Small intestine (tissue), 16 donors: ENCODE measurements at places on chromosomes 3 and 15.

DNA sequence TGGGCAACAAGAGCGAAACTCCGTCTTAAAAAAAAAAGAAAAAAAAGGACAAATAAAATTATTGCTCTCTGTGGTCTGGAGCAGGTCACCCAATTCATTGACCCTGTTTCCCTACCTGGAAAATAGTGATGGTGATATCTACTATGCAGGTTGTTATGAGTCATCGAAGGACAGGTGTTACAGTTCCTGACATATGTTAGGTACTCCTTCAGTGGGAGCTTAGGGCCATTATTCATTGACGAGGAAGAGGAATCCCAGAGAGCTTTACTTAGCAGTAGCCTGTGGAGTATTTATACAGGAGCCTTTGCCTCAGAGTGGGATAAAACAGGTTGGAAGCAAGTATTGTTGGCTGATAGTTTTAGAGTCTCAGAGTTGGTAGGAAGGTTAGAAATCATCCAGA lies 74.5 kb downstream of the SLC7A14 start:
- DNase-seq, result no peak

GRCh38 chr15:99343208-99343607 lies 91.9 kb downstream of the LRRC28 start:
- DNase-seq, result no peak

- DNase-seq, result no peak
These were observed 77.9 kb downstream of the SERPINI1 start for GRCh38 chr3:167813169-167814123.

GRCh38 chr15:99016680-99017321 lies 9.2 kb upstream of the PGPEP1L start:
- DNase-seq, result no peak

DNA sequence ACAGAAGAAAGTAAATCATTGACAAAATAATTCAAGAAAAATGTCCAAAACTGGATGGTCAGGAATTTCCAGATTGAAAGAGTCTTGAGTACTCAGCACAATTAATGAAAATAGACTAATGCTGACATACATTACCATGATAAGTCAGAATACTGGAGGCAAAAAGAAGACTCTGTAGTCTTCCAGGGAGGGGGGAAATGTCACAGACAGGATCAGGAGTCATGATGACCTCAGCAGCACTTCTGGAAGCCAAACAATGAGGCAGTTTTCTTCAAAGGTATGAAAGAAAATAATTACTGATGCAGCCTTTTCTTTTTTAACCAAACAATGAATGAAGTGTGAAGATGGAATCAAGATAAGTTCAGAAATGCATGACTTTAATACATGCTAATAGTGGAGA lies 30.1 kb upstream of the SLC22A13 start:
- DNase-seq, result no peak

GRCh38 chr3:51719410-51720025 lies 12.7 kb downstream of the GRM2 start:
- no peak for DNase-seq

DNA sequence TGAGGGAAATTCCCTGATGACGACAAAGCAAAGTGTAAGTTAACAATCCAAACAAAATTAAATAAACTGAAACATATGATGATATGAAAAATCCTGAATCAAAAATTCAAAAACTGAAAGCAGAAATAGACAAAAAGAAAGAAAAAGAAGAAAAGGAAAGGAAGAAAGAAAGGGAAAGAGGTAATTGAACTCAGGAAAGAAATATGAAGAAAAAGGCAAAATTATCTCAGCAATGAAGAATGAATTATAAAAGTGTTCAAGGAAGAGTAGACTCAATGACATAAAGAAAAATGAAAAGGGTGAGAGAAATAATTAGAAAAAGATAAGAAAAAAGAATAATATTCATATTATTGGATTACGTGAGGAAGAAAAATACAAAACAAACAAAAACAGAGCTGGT lies 54.9 kb downstream of the HERC1 start:
- DNase-seq, result no peak

DNA sequence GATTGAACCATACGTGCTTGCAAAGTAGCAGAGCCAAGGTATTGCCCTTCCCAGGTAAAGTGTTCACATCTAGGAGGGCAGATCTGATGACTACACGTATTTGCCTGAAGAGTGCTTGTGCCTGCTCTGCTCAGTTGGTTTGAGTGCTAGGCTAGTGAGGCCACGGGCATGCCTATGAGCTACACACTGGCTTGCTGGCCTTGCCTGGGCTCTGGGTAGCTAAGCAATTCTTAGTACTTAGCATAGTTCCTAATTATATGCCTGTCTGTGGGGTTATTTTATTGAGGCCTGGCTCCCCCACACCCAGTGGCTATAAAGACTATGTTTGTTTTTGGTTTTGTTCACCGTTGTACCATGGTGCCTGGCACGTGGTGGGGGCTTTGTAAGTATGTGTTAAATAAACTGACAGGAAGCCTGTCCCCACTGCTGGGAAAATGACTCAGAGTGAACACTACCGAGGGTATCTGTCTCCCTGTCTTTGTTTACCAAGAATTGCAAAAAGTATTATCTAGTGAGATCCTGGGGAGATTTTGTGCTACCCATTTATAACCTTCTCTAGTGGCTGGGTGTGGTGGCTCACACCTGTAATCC lies 72.1 kb upstream of the ETV5 start:
- no peak for DNase-seq

DNA sequence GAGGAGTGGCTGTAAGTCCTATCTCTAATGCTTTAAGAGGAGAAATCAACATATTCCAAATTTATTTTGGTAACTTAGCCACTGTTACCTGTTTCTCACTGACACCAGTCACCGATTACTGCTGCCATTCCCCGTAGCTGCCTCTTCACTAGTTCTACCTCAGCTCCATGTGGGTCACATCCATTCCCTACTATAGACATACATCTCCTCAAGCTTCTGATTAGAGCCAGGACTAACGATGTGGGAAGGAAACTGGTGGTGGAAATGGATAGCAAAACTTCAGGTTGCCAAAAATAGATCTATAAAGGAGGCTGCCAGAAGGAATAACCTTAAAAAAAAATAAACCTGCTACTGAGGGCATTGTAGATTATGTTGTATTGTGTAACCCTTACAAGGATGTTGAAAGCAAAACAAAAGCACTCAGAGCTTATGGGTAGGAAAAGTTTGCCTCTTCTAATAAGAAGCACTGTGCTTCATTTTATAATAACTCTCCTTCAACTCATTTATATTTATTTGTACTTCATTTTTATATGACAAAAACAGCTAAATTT lies 56.0 kb downstream of the KAT2B start:
- no peak for DNase-seq

- DNase-seq, result no peak
These were observed 4.2 kb upstream of the MAGEF1 start for GRCh38 chr3:184715943-184716621.

DNA sequence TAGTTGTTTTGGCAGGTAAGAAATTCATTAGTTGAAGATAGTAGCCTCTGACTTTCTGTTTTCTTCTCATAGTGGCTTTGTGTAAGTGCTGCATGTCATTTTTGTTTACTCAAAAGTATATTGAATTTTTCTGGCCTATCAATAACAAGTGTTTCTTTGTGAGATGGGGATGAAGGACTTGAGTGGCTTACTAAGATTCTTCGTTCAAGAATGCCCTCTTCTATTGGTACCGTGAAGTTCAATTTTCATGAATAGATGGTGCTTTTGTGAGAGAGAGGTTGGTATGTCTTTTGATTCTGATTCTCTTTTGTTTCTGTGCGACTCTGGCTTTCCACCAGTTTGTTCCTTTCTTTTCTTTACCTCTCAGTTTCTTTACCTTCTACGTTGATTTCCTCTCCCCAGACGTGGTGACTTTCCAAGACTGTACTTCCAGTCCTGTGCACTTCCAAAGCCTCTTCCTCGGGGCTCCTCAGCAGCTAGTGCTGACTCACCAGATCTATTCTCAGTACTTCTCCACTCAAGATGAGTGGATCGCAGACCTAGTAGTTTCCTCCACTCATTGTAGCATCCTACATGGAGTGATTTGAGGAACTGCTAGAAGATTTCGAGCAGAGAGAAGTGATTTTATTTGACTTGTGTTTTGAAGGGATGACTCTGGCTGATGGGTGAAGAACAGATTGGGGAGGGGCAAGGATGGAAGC lies 82.0 kb upstream of the EPHB3 start:
- no peak for DNase-seq

DNA sequence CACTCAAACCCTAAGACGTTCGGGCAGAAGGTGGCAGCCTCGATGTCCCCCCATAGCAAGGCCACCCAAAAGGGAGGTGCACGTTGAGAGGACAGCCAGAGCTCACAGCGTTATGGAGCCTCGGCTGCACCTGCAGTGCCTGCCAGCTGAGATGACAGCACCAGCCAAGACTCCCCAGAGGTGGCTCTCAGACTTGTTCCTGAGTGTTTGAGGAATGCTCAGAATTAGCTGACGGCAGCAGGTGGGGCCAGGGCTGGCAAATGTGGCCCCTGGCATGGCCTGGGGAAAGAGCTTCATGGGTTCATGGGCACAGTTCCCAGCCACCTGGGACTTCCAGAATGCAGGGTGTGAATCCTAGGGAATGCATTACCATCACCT lies 177.8 kb downstream of the KLF13 start:
- no peak for DNase-seq

GRCh38 chr3:8329598-8329997 lies 172.0 kb upstream of the LMCD1 start:
- no peak for DNase-seq

- no peak for DNase-seq
These were observed 1159.6 kb upstream of the EPHA6 start for GRCh38 chr3:95654570-95655362.

GRCh38 chr15:32104061-32104995 lies 74.0 kb downstream of the CHRNA7 start:
- no peak for DNase-seq

DNA sequence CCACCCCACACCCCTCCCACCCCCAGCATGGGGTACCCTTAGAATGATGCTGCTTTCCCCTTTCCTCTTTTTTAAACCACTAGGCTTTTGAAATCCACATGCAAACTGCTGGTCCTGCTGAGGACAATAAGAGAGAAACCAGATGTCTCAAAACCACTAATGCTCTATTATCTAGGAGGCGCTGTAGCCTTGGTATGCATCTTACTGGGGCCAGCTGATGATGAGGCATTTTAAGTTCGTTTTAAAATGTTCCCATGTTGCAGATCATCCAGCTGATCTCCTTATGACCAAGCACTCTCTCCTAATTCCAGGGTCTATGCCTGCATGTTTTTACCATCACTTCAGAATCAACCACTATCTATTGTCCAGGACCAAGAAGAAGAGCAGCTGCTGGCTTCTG lies 1.3 kb downstream of the NME9 start:
- no peak for DNase-seq

DNA sequence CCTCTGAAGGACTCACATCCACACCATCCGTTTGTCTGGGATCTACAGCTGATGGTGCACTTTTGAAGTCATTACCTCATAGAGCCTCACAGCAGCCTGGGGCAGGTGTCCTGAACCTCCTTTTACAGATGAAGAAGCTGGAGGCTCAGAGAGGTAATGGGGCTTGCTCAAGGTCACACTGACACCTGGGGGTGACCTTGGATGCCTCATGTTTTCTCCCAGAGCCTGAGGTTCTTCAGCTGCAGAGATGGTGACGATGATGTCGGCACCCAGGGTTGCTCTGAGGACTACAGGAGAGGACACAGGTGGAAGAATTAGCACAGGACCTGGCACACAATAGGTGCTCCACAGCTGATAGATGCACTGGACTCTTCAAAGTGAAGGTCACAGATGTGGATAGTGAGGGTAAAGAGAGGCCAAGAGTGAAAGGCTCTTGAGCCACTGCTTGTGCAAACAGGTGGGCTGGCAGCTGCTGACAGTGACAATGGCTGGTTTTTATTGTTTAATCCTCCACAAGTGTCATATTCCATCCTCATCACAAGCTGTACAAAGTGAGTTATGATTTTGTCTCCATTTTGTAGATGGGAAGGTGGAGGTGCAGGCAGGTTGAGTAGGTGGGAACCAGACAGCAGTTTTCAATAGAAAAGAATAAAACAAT lies 17.4 kb upstream of the ATP2B2 start:
- DNase-seq, result no peak

DNA sequence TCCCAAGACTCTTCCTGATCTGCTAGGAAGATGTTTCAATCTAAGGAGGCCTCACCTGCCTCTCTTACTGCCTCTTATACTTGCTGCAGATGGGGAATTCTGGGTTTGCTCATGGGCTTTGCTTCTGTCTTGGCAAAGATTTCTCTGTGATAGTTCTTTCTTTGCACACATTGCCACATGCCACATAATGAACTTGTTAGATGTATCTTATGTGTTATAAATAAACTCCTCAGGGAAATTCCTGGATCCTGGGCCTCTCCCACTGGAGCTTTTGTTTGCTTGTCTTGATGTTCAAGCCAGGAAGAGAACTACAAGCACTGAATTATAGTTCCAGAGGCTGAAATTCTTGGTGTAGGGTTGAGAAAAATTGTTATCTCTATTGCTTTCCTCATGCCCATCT lies 12.2 kb downstream of the RTP1 start:
- no peak for DNase-seq

DNA sequence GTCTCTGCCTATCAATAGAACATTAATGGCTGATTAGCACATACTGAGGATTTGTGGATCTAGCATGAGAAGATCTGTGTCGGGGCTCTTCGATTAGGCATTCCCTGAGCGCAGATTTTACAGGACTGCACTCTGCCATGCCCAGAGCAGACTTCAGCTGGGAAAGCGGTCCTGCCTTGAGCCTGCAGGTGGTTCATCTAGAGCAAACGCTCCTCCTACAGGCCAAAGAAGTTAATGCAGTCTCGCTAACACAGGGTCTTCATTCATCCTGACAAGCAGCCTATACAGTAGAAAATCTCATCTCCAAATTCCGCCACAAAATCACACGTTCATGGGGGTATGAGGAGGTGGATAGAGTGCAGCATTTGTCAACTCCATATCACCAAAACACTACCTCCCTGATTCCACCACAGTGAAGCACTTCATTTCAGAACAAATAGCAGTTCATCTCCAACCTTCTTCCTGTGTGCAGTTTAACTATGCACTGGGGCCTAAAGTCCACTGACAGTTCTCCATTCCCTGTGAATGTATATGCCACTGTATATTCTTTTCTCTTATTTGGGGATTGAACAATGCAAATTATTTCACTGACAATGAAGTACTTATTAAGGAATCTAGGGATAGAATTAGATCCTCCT lies 405.8 kb downstream of the IGSF11 start:
- DNase-seq, result peak; percentile 41

GRCh38 chr3:10975695-10976234 lies 16.8 kb upstream of the SLC6A1 start:
- no peak for DNase-seq

DNA sequence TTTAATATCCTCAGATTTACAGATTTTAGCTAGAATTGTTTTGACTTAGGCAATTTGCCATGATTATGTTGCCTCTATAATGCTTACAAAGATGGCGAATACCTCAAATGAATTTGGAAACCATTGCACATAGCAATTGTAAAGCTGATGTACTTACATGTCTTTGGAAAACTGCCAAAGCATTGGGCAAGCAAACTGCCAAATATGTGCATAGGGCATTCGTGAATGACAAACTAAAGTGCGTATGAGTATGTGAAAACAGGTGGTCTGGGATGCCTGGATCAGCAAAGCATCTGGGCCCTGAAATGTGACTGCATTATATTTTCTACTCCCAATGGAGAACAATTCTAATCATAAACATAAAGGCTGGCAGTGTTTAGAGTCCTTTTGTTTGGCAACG lies 445.3 kb upstream of the ROBO1 start:
- DNase-seq, result no peak
